Non-pigmented ciliary epithelial cell (primary cell): ENCODE measurements at places on chromosomes 5 and 9.
A peak's percentile ranks its signal among the peaks of the same experiment; 100 is the strongest.

- DNase-seq: peak; percentile 67
Measured at GRCh38 chr9:70324963-70325362, 66.2 kb downstream of the SMC5 start.

- DNase-seq: peak; percentile 44
Measured at GRCh38 chr9:107784235-107784958, 294.8 kb upstream of the KLF4 start.

DNA sequence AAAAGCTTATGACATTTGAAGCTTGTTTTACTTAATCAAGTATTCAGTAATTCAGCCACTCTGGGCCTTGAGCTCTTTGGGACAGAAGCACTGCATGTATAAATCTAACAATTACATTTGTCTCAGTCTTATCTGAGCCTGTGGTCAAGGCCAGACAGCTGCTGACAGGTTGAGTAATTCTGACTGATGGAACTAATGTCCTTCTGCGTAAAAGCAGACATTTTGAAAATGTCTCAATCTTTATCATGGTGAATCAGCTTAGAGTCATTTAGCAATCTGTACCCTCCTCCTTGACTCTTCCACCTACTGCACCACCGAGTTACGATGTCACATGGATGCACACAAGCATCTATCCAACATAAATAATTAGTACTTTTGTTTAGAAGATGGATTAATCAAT is 400.0 kb downstream of the ARRDC3 start:
- DNase-seq: peak; percentile 70

DNA sequence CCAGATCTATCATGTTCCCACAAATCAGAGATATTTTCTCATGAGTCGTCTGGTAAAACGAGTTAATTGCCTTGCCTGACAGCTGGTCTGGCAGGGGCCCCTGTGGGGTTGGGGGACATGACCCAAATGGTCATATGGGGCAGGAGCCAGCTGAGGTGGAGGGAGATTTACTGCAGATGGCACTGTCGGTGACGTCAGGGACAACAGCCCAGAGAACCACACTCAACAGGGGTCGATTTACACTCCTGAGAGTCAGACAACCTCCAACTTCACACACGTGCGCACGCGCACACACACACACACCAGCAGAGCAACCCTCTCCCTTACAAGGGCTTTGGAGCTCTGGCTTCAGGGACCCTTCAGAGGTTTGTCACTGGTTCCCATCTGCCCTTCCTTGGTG is 23.4 kb upstream of the GABRP start:
- no peak for DNase-seq

- no peak for DNase-seq
Measured at GRCh38 chr5:133259199-133259997, 207.6 kb downstream of the HSPA4 start.

DNA sequence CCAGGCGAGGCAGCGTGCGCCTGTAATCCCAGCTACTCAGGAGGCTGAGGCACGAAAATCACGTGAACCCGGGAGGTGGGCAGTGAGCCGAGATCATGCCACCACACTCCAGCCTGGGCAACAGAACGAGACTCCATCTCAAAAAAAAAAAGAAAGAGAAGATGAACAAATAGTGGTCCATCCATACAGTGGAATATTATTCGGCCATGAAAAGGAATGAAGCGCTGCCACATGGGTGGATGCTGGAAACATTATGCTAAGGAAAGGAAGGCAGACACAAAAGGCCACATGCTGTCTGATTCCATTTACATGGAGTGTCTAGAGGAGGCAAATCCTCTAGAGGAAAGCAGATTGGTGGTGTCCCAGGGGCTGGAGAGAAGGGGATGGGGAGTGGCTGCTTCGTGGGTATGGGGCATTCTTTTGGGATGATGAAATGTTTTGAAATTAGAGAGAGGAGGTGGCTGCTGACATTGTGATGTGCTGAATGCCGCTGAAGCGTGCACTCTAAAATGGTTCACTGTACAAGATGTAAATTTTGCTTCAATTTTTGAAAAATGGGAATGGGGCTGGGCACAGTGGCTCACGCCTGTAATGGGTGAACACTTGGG is 17.0 kb downstream of the PLPP7 start:
- no peak for DNase-seq

GRCh38 chr5:107668154-107669095 is 2.3 kb downstream of the EFNA5 start:
- DNase-seq: no peak

DNA sequence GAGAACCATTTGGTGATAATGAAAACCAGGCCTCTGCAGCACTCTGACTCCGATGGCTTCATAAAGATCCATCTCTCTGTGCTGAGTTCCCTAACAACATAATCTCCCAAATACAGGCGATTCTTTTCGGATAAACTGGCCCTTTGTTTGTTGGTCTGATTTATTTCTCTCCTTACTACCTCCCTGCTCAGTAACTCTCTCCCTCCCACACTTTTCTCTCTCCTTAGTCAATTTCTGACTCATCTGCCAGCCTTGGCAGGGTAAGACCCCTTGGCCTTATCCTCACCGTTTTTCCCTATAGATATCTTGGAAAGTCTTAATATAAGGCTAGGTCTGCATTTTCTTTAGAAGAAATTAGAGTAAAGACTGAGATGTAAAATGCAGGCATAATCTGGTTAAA is 128.7 kb downstream of the BRINP1 start:
- DNase-seq: no peak

DNA sequence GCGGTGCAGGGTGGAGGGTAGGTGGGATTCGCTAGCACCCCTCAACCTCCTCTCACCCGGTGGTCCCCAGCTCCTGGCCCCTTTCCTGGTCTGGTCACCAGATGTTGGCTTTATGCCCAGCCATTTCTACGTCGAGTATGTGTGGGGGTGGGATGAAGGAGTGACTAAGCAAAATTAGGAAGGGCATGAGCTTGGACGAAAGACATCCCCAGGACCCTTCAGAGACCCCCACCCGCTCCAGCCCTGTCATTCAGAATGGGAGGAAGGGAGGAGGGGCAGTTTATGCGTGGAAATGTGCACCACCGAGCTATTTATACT is 742 bp downstream of the BHMT2 start:
- no peak for DNase-seq

GRCh38 chr5:79392776-79393175 is 121.2 kb downstream of the HOMER1 start:
- DNase-seq: no peak

DNA sequence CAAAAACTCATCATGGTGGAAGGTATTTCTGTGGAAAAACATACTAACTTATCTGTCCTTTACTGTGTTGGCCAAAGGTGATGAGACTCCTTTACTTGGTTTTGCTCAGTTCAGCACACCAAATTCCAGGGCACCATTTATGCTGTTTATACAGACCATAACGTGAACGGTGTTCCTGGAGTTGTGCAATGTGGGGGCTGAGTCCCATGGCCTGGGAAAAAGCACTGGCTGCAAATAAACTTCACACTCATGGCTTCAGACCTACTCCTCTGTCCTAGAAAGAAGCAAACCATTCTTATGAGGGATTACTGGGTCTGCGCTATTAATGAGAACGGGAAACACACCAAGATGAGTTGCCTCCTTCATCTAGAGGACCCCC is 10.4 kb downstream of the FREM1 start:
- DNase-seq: no peak

GRCh38 chr5:140342287-140342686 is 4.1 kb downstream of the HBEGF start:
- DNase-seq: no peak

DNA sequence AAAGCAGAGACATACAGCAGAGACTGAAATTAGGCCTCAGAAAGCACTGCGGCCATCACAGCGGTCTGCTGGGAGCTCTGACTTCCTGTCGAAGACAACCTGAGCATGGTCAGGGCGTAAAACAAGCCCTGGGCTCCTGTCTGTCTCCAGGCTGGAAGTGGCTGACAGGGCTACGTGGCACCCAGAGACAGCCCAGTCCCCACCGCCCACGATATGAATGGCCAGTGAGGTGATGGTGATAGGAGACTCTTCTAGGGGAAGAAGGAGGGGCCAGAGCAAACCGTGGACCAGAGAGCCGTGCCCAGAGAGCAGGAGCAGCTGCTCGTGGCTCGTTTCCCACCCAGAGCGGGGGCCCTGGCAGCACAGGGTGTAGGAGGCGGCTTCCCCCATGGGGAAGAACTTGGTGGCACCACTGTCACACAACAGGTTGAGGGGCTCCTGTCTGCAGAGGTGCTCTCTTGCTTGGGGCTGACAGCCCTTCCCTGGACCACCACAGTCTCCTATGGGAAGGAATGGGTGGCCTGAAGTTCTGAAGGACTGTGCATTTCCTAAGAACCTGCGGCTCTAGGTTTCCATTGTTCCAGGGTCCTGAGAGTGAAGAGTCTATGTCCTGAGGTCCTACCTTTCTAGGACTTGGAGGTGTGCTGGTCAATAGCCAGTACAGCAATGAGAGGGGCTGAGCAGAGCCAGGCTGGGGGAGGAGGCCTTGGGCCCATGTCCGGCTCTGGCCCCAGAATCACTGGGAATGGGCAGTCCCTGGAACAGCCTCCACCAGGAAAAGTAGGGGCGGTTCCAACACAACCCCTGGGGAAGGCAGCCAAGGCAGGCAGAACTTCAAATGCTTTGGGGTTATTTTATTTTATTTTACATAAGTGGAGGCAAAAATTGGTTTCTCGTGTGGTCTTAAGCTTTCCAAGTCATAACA is 56.4 kb downstream of the BARX1 start:
- DNase-seq: no peak

GRCh38 chr9:98118640-98119601 is at the start of gene TRIM14:
Gene TRIM14 (minus strand): TSS chr9:98119222. CDS start chr9:98119188, 34 bp downstream.
- DNase-seq: no peak

- no peak for DNase-seq
Measured at GRCh38 chr5:124034963-124035362, 523.0 kb downstream of the CSNK1G3 start.

DNA sequence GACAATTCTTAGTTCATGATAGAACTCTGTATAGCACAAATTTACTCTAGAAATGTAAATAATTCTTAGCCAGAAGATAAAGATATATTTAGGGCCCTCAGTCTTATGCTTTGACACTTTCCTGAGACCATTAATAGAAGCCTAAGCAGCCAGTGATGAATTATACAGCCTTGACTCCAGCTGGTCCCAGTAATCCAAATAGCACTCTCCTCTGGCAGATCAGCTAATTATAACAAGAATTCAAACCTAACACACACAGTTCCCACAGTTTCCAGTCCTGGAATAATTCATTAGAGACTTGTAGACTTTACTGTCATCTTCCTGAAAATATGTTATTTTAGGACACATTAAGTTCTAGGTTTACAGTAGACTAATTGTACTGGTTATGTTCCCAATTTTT is 50.4 kb downstream of the SHOC1 start:
- no peak for DNase-seq

DNA sequence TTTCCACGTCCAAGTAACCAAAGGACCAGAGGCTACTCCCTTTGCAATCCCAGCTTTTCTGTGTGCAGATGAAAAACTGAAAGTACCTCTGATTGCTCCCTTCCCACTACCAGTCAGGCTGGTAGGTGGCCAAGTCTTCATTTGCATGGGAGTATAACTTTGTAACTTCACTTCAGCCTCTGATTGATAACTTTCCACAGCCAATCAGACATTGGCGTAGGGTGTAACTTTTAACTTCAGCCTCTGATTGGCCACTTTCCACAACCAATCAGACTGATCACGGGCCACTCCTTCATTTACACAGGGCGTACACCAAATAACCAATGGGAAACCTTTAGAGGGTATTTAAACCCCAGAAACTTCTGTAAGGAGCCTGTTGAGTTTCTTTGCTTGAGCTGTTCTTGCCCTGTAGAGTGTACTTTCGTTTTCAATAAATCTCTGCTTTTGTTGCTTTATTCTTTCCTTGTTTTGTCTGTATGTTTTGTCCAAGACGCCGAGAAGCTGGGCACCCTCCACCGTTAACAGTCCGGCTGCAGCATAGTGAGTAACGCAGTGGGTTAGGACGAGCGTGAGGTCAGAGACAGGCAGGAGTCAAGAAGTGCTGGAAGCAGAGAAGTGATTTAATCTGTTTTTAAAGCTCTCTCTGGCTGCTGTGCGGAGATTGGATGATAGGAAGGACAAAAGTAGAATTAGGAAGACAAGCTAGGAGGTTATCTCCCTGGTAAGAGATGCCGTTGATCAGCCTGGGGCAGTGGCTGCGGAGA is 3.5 kb upstream of the EXOSC2 start:
- DNase-seq: peak; percentile 77

DNA sequence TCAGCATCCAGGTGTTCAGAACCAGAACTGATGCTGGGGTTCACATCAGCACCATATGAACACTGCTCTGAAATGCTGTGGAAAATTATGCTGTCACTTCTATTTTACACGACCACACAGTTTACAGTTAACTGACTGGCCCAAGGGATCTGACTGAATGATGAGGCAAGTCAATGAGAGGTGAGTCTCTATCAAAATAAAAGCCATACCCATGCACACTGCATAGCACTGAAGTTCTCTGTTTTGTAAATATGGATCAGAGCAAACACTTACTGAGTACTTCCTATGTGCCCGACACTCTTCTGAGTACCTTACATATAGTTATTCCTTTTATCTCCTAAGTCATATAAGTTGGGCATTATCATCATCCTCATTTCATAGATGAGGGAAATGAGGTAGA is 122.8 kb downstream of the TARS1 start:
- no peak for DNase-seq

DNA sequence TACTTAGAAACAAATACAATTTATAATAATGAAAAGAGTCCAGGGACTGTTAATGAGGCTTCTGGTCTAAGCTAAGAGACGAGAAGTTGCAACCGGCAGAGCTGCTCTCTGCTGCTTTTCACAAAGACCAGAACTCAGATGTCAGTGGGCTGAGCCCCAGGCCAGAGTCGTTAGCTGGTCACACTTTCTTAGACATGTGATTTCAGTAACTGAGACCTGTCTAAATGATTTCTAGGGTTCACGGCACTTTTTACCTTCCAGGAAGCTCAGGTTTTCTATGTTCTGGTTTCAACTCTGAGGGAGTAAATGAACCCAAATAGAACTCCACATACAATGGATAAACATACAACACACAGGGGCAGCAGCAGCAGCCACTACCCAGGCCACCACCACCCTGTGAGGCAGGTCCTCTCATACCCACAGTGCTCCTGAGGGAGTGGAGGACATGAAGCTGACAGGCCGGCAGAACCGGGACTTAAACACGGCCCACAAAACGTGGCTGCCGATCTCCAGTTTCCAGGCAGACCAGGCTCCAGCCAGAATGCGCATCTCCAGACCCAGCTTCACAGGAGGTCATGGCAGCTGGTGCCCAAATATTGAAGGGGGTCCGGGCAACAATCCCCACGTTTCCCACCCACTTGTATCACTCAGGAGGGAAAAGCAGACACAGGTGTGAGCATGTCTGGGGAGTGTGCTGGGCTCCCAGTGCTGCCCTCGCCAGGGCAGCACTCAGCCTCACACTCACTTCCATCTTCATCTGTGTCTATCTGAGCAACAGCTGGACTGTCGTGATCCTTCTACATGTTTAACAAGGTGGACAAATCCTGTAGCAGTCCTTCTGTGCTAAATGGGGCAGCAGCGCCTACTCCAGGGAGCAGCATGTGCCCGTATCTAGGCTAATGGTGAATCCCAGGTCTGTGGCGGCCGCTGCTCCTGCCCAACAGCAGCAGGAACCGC is 38.8 kb downstream of the IARS1 start:
- no peak for DNase-seq

- DNase-seq: no peak
Measured at GRCh38 chr5:159897786-159898393, 18.4 kb upstream of the ADRA1B start.

GRCh38 chr9:129544761-129545160 is 76.1 kb downstream of the C9orf50 start:
- DNase-seq: no peak
